Stimulated activated CD8-positive, alpha-beta memory T cell treated with anti-CD3 and anti-CD28 coated beads, Interleukin-4, amount 100 ng/mL, for 4 hours (primary cell): ENCODE measurements at places on chromosomes 2 and 18.

DNA sequence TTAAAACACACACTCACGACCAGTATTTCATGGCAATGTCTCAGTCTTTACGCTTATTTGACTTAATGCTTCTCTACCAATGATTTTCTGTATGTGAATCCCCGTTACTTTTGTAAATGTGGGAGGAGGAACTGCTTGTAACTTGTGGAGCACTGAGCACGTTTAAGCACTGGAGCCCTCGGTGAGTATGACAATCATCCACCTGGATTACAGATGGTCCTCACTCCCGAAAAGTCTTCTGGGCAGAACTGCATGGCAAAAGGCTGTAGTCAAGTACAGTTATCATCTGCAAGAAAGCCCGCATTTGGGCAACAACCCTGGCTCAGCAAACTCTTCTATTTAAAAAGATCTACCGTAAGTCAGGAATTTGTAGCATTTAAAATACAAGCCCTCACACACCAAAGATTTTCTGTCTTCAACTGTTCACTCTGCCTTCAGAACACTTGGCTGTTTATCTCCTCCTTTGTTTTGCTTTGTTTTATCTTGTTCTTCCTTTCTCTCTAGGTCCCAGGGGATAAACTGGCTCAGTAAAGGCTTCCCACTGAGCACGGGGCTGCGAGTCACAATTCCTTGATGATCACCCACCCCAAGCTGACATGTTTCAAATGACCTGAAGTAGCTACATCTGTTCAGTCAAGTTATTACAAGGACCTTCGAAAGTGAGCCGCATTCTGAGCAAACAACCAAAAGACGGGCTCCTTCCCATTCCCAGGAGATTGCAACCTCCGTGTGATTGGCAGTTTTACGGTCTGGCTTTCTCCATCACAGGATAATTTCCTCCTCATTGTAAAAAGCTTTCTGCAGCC, 102.2 kb downstream of the DLGAP1 start:
- no peak for DNase-seq

DNA sequence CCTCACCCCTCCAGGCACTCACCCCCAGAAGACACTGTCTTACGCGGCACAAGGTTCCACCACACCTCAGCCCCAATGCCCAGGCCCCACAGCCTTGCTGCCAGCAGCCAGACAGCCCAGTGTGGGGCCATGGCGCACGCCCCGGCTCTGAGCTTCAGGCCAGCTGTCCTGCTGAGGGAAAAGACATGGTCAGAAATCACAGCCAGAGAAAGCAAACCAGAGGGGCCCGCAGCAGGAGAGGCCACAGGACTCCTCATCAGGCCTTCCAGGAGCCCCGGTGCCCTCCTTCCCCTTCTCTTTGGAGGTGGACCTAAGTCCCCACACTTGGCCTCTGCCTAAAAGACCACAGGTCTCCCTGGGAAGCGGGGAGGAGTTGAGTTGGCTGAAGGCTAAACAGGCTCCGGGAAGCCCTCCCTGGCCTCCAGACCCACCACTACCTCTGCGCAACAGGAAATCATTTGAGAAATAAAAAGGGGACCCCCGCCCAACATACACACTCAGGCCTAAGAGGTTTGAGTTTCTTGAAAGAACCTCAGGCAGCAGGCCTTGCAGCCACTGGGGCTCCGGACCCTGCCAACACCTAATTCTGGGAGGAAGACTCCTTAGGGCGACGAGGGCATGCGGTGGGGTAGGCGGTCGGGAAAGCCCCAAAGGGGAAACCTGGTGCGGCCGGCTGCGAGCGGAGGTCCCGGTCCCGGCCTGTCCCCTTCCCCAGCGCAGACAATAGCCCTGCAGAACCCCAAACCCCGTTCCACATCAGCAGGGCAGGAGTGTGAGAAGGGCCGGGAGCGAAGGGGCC, 1.9 kb downstream of the SEMA4C start:
- DNase-seq = no peak

DNA sequence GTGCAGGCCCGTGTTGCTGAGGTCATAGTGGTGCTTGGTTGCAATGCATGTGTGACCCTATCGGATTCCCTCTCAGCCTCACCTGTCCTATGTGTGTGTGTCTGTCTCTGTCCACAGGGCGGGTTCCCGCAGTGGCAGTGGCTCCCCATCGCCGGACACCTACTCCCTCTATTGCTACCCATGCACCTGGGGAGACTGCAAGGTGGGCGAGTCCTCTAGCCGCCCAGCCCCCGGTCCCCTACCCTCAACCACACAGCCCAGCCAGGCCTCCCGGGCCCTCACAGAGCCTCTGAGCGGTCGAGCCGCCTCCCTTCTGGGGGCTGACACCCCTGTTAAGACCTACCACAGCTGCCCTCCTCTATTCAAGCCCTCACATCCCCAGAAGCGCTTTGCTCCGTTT, 14.2 kb downstream of the GAREM2 start:
- no peak for DNase-seq

- no peak for DNase-seq
These were observed 17.6 kb upstream of the CXCR1 start for GRCh38 chr2:218184331-218184730.

- no peak for DNase-seq
These were observed 217.4 kb downstream of the CDCA7 start for GRCh38 chr2:173571887-173572680.

DNA sequence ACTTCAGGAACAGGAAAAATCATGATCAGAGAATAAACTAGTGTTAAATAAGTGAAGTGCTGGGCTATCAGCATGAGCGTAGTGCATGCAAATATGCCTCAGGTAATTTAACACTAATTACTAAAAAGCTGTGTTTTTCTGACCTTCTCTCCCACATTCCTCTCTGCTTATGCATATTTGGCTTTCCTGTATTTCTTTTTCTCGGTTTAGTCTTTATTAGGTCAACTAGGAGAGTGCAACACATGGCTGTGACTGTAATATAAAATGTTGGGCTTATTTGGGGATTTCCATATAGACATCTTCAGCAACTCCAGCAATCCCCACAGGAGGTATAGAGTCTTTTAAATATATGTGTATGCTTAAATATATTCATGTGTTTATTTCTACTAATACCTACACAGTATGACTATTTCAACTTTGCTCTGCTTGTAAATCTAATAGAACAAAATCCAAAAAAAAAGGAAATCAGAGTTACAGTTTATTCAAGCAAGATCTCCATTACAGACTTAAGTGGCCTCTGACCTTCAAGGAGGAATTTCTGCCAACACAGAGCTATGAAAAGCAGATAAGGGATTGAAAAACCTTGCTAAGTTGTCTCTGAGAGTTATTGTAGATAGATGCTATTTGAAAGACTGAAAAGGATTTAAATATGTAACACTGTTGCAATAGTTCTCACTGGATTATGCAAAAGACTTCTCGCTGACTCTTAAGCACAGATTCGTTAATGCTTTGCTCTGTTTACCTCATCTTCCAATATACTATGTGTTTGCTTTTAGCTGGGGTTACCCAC, 359.5 kb upstream of the RGPD4 start:
- no peak for DNase-seq

DNA sequence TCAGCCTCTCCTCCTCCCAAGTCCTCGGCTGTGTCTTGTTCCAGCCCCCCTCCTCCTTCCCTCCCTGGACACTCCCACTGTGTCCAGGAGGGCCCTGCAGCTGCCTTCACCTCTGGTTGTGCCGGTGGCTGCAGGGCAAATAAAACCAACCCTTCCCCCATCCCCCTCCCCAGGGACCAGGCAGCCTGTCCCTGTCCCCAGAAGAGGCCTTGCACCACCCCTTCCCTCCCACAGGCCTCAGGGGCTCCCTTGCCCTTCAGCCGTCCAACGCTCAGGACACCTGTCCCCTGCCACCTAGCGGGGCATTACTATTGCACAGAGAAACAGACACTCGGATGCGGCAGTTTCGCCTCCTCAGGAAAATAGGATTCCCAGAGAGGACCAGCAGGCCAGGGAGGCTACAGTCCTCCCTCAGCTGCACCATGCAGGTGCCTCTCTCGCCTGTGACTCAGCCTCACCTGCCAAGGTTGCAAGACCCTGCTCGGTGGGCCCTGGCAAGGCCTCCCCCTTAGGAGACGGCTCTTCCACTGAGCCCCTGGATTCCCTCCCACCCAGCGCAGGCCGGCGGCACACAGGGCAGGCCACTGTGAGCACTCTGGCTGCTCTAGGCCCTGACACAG, 5.5 kb upstream of the GPC1 start:
- DNase-seq = no peak

DNA sequence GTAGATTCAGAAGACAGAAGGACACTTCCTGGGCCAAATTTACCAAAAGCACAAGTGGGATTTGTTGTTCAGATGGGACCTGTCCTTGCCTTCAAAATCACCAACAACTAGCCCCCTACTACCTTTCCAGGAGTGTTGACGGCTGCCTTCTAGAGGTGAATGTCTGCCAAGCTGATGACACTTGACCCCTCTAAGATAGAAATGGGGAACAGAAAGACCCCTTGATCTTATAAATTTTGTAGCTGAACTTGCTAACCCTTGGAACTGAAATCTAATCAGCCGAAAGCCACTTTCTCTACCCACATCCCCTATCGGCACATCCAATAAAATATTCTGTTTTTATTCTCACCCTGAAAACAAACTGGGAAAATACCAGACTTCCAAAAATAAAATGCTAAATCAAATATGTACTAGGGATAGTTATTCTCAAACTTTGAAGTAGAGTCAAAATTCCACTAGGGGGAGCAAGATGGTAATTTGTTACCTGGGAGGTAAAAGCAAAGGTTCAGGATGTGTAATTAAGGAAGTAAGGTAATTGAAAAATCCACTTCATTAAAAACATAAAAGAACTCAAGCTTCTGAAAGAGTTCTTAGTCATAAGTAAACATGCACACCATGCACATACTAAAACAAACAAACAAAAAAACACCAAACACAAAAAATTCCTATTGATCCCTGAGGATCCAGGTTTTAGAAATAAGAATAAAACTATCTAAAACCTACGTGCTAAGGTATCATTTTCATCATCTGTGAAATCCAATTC, 119.2 kb downstream of the ANKRD44 start:
- DNase-seq = no peak

DNA sequence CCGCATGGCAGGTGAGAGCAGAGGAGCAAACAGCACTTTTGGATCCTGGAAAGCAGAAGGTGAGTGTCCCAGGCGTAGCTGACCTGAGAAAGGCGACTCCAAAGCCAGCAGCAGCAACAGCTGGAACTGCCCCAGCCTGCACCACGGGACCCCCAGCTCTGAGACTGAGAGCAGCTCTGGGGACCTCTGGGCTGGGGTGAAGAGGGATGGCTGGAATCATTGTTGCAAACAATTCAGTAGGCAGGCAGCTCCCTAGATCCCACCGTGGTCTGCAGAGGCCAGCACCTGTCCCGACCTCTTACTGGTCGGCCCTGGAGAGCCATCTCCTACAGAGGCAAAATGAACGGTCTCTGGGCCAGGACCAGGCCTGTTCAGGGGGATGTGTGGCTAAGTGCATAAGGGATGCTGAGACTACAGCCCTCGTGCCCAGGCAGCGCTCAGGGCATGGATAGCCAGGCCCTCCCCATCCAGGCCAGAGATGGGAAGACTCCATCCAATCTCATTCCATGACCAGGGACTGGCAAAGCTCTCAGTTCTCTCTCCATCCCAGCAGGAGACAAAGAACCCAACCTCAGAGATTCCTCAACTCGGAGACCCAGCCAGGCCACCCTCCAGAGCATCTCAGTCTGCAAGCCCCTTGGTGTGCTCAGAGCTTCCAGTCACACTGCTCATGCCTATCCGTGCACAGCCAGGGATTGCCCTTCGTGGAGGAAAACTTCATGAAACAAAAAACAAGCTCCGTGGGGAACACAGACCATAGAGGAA, 38.2 kb upstream of the ALPP start:
- DNase-seq = no peak

- no peak for DNase-seq
These were observed 144.1 kb downstream of the FAM210A start for GRCh38 chr18:13582178-13582670.

DNA sequence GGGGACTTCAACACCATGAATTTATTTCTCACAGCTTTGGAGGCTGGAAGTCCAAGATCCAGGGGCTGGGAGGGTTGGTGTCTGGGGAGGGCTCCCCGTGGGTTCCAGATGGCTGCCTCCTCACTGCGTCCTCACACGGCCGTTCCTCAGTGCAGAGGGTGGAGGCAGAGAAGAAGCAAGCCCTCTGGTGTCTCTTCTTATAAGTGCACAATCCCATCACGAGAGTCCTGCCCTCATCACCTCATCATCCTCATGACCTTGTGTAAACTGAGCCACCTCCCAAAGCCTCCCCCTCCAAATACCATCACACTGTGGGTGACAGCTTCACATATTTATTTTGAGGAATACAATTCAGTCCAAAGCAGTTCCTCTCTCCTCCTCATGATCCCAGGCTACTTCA, 26.3 kb downstream of the TMEM163 start:
- no peak for DNase-seq

GRCh38 chr2:47360927-47361326, 42.0 kb upstream of the MSH2 start:
- DNase-seq = no peak

- DNase-seq = no peak
These were observed 69.9 kb downstream of the PMS1 start for GRCh38 chr2:189854187-189854586.

DNA sequence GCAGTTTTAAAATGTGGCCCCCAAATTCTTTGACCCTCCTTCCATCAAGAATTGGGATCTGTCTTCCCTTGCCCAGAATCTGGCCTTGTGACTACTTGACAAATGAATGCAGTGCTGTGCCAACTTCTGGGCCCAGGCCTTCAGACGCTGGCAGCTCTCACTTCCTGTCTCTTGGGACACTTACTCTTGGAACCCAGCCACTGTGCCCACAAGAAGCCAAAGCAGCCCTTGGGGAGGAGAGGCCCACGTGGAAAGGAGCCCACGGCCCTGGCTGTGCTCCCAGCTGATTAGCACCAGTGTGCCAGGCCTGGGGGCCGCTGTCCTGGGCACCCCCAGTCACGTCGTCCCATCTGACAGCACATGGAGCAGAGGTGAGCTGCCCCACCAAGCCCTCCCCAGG, 56.6 kb downstream of the RPL37A start:
- no peak for DNase-seq

- no peak for DNase-seq
These were observed 670 bp upstream of the INPP5D start for GRCh38 chr2:233059547-233059796.

GRCh38 chr2:230920167-230920566, 4.9 kb downstream of the GPR55 start:
- no peak for DNase-seq

DNA sequence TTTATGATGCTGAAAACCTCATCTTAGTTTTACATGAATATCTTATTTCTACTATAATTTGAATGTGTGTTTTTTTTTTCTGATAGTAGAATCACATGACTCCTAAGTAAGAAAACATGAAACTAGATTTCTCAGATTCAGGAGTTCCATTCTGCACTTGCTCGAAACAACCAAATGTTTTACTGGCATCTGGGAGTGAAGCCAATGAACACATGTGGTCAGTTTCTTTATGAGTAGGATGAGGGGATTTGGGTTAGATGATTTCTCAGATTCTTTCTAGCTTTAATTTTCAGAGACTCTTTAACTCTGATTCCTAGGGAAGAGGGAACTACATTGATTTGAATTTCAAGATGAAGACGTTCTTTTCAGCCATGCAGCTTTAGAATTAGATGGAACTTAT, 225.0 kb upstream of the NT5C1B start:
- DNase-seq = no peak

- no peak for DNase-seq
These were observed 57.6 kb downstream of the SDC1 start for GRCh38 chr2:20167356-20167755.

- no peak for DNase-seq
These were observed 136.2 kb downstream of the LAMA3 start for GRCh38 chr18:23825496-23825895.

- no peak for DNase-seq
These were observed 279.1 kb downstream of the ZEB2 start for GRCh38 chr2:144240656-144241339.
